Type B pancreatic cell (in vitro differentiated cells): ENCODE measurements at places on chromosomes 7 and 10. TPM values are rescaled to one million over a fixed set of nuclear protein-coding genes. Genes with fewer than 3 reads are reported as not detected.

FAM25A gene
- total RNA-seq: not detected in 2 replicates

NUDT1 gene
- total RNA-seq: 25.1 and 32.2 TPM in 2 replicates

EPHA1 gene
- 18.0 and 40.1 TPM in 2 replicates for total RNA-seq

CCL26 gene
- 1.00 and 2.6 TPM in 2 replicates for total RNA-seq

NRBF2 gene
- total RNA-seq: 22.1 and 25.0 TPM in 2 replicates

KLF14 gene
- 0.55 and 0.94 TPM in 2 replicates for total RNA-seq

NAT16 gene
- not detected in 2 replicates for total RNA-seq

PAX4 gene
- total RNA-seq: 3.4 and 14.9 TPM in 2 replicates

EXOC6 gene
- 8.8 and 9.0 TPM in 2 replicates for total RNA-seq

TLL2 gene
- 0.55 and 0.85 TPM in 2 replicates for total RNA-seq

OGDHL gene
- 12.3 and 15.6 TPM in 2 replicates for total RNA-seq
